ENCODE measurements at places on chromosomes 5 and 9.

DNA sequence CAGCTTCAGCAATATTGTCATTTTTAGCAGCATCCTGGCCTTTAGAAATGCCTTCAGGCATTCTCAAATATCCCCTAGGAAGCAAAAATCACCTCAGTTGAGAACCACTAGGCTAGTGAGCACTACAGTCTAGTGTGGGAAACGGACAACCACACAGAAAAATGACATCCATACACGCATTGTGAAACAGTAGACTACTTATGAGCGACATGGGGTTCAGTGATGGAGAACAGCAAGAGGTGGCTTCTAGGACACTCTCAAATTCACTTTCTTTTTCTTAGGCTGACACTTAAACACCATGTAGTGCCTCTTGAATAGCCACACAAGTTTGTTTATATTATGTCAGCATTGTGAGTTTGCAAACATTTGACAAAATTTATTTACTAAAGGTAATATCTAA is 203.0 kb downstream of the KDM4C start:
- no peak for DNase-seq

DNA sequence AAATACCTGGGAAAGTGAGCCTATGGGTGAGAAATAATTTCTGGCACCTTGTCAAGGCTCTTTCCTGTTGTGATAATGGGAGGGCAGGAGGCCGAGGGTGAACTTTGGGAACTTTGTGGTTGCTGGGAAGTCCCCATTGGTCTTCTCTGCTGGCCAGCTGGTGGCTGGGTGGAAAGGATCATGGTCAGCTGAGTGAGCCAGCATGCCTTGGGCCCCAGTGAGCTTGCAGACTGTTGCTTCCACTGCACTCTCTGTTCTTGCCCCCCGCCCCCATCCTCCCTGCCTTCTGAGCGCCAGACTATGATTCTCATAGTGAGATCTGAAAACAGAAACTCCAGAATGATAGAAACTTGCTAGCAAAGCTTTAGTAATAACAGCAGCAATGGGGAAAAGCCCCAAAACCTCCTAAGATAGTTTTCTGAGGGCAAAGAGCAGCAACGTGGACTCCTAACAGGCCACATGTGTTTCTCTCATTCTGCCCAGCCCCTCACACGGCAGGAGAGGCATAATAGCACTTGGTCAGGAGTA is 139.2 kb upstream of the SMARCA2 start:
- DNase-seq = no peak

DNA sequence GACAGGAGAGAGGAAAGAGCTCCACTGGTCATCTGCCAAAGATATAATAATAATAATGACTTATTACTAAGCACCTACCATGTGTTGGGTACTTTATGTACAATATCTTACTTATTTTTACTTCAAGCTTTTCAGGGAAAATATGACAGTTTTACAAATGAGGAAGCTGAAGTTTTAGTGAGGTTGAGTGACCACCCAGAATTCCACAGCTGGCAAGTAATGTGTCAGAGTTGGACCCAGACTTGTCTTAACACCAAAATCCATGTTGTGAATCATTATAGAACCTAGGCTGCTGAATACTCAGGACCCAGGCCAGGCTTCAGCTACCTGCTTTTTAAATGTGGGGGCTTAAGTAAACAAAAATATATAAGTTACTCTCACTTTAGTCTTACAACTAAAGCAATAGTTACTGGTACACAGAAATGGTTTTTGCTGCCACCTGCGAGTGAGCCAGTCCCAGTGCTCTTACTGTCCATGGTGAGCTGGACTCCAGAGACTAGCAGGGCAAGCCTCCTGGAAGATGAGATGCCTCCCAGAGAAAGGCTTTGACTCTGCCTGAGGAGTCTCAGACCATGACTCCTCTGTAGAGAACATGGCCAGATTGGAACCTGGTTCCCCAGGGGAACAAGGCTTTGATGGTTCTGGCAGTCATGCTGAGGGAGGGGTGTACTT is 29.9 kb downstream of the RUSC2 start:
- peak; percentile 47 for DNase-seq

GRCh38 chr9:94785215-94786169 is 59.0 kb downstream of the AOPEP start:
- no peak for DNase-seq

DNA sequence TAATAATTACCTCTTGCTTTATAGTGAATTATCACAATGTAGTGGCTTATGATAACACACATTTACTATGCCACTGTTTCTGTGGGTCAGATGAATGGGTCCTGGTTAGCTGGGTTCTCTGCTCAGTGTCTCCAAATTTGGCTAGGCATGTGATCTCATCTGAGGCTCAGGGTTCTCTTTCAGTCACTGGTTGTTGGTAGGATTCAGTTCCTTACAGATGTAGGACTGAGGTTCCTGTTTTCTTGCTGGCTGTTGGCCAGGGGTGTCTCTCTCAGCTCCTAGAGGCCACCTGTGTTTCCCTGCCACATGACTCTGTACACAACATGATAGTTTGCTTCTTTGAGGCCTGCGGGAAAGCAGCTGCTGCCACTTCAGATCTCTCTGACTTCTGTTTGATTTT is 7.1 kb downstream of the NFX1 start:
- no peak for DNase-seq

GRCh38 chr9:121944711-121945191 is 148.4 kb downstream of the TTLL11 start:
- peak; percentile 56 for DNase-seq

DNA sequence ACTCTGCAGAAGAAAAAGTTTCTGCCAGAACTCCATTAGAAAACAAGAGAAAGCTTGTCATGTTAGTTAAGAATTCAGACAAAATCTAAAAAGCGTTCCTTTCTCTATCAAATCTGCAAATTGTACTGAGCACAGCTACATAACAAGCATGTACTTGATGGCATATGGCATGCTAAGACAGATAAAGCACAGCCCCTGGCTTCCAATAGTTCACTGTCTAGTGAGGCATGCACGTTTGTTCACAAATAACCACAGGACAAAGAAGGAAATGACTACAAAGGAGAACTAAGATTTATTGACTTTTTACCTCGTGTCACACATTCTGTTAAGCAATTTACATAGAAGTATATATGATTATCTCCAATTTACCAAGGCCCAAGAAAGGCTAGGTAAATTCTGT is 518.2 kb upstream of the TLE4 start:
- DNase-seq = peak; percentile 50

DNA sequence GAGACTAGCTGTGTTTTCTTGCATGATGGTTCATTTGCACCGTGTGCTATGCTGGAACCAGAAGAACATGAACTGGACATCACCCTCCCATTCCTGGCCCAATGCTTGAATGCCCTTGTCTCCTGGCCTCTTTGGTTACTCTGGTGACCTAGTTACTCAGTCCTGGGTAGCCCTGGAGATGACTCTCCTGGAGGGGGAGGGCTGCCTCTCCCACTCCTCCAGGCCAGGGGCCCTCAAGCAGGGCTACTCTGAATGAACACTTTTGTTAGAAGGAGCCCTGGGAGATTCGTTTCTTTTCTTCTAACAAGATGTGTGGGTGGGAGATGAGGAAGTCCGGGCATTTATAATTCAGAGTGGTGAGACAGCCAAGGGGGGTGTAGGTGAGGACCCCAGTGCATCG is 12.0 kb upstream of the NKX2-5 start:
- no peak for DNase-seq

GRCh38 chr5:79859588-79859987 is 131.5 kb downstream of the MTX3 start:
- DNase-seq = no peak

- peak; percentile 65 for DNase-seq
Observed at GRCh38 chr9:131397100-131397790, 3.4 kb downstream of the PRRC2B start.

- no peak for DNase-seq
Observed at GRCh38 chr5:1282131-1282992, 12.5 kb downstream of the TERT start.

DNA sequence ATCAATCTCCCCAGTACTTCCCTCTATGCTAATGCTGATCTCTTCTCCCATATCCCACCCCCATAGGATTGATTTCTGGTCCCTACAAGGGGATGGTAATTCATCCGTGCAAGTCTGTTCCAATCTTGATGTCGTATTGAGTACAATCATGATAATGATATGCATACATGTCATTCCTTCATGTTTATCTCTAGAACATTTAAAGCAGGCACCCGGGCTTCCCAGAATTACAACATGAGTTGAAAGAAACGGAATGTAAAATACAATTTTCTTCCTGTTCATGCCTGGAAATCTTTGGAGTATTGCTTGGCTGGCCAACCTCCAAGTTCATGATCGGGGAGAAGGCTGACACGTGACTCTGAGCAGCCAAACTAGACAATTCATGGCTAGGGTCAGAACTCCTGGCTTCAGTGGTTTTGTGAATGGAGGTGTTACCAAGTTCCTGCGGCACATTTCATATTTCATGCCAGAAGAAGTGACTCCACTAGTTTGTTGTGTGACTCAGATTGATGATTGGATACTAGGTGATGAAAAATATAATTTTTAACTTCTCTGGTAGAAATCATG is 66.6 kb downstream of the C9orf152 start:
- DNase-seq = peak; percentile 99

GRCh38 chr5:143011585-143011984 is 241.4 kb downstream of the ARHGAP26 start:
- peak; percentile 97 for DNase-seq

DNA sequence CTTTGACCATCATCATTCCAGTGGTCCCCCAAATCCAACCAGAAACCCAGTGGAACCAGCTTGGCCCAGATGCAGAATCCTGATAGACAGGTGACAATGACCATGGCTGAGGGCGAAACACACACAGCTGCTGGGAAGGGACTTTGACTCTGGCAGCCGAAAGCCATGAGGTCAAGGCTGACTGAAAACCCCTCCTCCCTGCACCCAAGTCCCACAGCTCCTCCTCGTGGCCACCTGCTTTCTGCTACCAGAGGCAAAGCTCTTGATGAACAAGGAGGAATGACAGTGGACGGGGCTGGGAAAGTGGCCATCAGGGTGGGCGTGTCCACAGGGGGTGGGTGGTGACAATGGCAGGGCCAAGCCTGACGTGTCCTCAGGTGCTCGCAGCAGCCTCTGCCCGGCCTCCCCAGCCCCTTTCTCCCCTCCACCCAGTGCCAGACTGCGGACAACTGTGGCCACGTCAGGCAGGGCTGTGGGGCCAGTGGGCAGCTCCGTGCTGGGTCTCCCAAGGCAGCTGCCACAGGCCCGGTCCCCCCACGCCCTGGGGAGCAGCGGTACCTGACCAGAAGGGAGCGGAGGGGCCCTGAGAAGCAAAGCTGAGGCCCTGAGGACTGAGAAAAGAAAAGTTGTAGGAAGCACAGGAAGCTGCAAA is 30.8 kb upstream of the SARDH start:
- no peak for DNase-seq

DNA sequence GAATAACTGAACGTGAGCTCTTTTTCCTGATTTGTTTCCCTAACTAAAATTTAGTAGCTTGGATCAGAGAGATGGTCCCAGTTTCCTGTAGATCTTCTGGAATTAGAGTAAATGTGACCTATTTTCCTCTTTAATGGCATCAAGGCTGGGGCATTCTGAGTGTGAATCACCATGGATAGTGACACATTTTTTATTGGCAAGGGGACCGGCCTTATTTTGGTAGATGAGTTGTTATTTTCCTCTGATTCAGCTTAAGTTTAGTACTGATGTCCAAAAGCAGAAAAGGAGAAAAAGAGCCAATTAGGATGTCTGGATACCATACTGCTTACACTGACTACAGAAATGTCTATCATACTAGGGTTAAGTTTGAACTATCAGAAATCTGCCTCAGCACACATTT is 68.1 kb downstream of the RNF38 start:
- no peak for DNase-seq

DNA sequence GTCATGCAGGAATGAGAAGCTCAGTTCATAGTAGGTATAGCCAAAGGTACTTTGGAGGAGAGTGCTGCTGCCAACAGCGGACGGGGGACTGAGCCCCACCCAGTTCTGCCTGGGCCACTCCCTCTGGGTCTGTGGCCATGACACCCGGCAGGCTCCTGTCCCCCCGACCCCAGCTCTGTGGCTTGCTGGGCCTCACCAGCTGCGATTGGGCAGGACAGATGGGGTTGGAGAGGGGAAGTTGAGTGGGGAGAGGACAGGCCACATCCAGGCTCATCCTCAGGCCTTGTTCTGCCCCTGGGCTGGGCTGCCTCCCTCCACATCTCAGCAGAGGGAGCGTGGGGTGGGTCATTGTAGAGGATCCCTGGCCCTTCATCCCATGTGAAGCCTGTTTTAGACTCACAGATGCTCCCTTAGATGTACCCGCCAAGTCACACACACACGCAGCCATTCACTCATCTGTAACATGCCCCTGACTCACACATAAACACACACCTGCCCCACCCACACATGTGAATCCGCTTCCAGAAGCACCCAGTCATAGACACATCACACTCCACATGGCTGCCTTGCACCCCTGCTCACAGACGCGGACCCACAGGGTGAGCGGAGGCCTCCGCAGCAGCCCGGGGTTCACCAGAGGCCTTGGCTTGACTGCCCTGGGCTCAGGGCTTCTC is 48.8 kb downstream of the NTNG2 start:
- peak; percentile 83 for DNase-seq

DNA sequence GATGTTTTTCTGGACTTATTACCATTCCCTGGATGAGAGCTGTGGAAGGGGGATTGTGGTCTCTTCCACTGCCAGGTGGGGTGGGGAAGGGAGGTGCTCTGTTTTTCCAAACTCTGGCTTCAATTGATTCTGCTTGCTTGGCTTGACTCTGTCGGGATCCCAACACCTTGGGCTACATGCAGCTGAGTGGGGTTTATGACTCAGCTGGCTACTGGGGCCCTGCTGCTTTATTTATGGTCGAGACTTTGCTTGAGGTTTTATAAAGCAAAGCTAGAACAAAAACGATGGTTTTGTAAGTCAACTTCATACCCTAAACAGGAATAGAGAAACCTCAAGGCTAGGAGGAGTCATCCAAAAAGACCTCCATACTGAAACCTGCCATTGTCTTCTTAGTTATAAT is 76.3 kb downstream of the AOPEP start:
- DNase-seq = peak; percentile 88

DNA sequence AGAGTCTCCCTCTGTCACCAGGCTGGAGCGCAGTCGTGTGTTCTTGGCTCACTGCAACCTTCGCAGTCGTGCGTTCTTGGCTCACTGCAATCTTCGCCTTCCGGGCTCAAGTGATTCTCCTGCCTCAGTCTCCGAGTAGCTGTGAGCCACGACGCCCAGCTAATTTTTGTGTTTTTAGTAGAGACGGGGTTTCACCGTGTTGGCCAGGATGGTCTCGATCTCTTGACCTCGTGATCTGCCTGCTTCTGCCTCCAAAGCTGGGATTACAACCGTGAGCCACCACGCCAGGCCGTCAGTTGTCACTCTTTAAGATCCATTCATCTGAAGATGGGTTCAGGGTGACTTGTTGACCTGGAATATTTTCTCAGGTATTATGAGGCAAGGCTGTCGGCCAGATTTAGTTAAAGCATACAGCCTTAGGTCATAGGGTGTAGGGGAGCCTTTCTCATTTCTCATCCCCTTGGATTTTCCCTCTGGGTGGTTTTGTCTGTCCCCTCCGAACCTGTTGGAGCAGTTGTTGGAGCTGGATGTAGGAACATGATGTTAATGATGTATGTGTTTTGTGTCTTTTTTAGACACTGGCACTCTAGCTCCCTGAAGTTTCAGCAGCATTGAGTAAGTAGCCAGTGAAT is 1.6 kb downstream of the SLC22A5 start:
- DNase-seq = no peak
